Brain (organoid and tissue), 16 donors: ENCODE measurements at places on chromosomes 7 and 10.

DNA sequence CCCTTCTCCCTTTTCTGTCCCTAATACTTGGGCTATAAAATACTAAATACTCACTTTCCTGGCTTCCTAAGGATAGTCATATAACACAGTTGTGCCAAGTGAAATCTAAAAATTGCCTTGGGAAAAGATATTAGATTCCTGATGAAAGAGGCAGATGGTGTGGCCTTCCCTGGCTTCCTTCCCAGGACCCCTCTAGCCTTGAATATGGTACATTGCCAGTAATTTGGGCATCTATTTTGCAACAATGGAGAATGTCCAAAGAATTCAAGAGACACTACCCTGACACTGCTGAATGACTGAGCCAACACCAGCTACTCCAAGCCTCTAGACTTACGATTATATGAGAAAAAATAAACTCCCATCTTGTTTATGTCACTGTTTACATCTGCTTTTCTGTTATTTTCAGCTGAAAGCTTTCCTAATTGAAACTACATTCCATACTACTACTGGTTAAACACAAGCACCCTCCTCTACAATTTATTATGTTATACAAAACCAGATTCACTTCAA, 17.9 kb downstream of the COPG2 start:
- DNase-seq = peak; percentile 31

DNA sequence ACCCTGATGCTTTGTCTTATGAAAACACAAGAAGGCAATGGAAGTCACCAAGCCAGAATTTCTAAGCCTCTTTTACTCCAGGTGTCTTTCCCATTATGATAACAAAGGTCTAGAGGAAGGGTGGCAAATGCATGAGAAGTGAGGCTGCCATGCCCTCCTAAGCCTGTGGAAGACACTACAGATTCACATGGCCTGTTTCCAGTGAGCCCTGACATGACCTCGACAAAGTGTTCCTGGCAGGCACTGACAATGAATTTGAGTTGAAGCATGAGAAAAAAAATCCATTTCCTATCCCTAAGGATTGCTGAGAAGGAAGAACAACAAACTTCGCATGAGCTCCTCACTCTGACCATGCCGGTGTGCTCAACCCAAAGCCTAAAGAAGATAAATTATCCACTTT, 268.0 kb downstream of the HTR7 start:
- DNase-seq = no peak

DNA sequence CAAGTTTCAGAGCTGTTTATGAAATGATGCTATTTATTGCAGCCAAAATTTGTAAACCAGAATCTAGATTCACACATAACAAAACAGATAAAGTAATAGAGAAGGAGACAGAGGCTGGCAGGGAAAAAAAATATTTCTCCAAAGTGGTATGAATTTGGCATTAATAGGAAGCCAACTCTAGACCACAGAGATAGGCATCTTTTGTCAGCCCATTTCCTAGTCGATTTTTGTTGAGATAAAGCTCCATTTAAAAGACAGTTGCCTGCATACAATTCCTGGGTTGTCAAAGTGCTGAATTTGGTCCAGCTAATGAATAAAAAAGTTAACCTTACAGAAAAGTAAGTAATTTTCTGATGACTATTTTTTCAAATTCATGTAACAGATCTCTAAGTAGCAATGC, 219.3 kb downstream of the ELMO1 start:
- no peak for DNase-seq

- DNase-seq = no peak
These were observed 73.7 kb downstream of the ARL4A start for GRCh38 chr7:12761111-12761510.

- peak; percentile 83 for DNase-seq
These were observed at the start of gene DYNC1I1 for GRCh38 chr7:95772298-95772770. TSS of gene DYNC1I1 (plus strand) at chr7:95772554. CDS start at chr7:95804730, 32,176 bp downstream.

DNA sequence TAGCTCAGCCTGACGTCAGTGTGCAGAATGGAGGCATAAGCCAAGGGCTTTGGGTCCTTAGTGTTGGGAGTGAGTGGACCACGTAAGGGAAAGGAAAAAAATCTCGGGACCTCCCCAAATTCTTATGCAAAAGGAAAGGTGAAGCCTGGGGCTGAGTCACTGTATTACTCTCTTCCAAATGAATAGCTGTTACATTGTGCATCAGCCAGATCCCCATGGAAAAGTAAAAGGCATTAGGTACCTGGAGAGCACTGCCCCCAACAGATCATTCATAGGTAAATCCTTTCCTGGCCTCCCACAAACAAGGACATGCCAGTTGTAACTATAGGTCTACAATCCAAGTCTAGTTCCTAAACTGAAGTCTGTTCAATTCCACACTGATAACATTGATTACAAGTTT, 170.5 kb downstream of the C1GALT1 start:
- DNase-seq = no peak

DNA sequence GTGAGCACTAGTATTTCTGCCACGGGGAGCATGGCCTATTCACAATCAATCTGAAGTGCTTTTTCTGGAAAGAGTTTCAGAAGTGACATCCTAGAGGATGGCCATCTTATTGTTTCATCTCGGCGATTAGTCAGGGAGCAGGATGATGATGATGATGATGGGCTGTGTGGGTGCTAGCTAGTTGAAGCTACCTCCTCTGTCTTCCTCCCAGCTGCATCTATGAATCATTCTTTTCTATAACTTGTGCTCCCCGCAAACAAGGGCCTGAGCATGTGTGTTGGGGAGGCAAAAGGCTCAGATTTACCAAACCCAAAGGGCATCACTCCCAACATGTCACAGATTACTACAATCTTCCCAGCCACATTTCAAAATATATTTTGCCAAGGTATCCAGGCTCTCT, 118.7 kb upstream of the LAMB4 start:
- no peak for DNase-seq

DNA sequence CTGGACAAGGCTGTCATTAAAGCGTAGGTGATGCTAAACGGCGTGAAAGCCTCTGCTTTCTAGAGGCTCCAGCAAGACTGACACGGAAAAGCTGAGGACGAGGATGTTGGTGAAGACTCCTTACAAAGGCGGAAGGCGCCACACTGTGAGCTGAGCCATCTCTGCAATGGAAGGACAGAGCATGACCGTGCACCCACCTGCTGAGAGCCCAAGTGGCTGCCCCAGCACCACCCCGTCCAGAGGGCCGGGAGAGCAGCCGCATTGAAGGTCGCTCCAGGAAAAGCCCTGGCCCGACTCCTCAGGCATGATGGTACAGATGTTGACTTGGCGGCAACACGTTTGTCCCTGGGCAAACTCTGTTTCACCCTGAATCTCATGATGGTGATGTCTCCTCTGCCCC, 492.7 kb downstream of the DNAJB6 start:
- no peak for DNase-seq

GRCh38 chr10:61337741-61338140, 115.4 kb downstream of the TMEM26 start:
- DNase-seq = no peak

DNA sequence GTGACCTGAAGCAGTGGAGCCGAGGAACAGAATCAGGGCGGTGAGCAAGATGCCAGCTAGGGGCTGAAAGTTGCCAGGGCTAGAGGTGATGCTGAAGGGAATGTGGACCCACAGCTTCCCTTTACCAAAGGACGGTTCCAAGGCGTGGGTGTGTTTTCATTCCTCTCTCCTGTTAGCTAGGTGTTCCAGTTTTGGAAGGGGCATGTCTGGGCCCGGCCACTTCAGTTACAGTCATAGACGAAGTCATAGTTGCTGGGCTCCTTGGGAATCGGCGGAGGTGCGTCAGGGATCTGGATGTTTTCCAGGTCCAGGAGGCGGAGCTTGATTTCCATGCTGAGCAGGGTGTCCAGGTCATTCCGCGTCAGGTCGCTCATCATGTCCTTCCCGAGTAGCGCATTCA, 131.0 kb upstream of the AOAH start:
- DNase-seq = no peak

- no peak for DNase-seq
These were observed 121.0 kb upstream of the LANCL2 start for GRCh38 chr7:55244006-55244745.

DNA sequence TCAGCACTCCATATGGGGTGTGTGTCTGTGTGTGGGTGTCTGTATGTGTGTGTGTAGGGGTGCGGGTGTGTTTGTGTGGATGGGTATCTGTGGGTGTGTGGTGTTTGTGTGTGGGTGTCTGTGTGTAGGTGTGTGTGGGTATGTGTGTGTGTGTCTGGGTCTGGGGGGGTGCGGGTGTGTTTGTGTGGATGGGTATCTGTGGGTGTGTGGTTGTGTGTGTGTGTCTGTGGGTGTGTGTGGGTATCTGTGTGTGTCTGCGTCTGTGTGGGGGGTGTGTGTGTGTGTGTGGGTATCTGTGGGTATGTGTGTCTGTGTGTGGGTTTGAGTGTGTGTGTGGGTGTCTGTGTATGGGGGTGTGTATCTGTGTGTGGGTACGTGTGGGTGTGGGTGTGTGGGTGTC, 148.7 kb downstream of the RGS10 start:
- DNase-seq = no peak

GRCh38 chr7:78080241-78080640, 281.7 kb downstream of the PHTF2 start:
- no peak for DNase-seq

- no peak for DNase-seq
These were observed 131.3 kb downstream of the ALOX5 start for GRCh38 chr10:45505311-45505710.

DNA sequence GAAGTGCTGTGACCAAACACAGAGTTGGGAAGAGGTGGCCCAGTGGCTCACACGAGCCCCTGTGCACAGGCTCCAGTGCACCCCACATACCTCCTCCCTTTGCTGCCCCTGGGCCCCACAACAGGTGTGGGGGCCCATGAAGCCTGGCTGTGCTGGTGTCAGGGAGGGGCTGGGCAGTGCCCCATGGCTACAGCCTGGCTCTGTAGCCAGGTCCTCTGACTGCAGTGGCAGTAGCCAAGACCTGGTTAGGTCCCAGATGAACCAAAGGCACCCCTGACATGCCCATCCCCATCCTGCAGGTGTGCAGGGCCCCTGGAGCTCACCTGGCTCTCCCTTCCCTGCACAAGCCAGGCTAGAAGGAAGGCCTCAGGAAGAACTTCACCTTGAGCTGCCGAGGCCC, 176.3 kb downstream of the GRID1 start:
- no peak for DNase-seq

DNA sequence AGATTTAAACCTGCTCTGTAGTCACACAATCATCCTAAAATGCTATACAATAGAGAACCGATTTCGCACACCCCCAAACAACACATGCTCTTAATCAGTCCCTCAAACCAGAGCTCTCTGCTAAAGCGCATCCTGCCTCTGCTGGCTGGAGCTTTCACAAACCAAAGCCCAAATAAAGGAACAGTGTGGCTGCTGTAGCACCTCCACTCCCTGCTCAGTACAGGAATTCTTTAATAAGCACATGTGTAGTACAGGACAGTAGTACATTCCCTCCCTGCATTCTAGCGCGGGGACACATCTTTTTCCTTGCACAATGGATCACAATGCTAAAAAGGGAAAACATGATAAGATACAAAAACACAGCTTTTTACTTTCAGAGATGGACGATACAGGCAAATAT, 684.6 kb downstream of the MAGI2 start:
- DNase-seq = peak; percentile 87

DNA sequence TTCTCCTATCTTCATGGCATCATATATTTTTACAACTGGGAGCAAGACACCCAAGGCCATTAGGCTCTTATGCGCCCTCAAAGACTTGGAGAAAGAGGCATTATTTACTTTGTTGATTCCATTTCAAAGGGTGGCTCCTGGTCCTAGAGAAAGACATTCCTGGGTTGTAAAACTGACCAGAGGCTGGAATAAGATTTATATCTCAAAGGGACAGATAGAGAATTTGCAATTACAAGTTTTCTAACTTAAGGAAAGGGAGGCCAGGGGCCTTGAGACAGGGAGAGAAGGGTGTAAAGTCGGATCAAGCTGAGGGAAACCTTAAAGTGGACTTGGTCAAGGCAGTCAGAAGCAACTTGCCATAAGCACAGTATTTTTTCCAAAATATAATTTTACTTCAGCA, 1086.0 kb downstream of the SORCS3 start:
- no peak for DNase-seq

DNA sequence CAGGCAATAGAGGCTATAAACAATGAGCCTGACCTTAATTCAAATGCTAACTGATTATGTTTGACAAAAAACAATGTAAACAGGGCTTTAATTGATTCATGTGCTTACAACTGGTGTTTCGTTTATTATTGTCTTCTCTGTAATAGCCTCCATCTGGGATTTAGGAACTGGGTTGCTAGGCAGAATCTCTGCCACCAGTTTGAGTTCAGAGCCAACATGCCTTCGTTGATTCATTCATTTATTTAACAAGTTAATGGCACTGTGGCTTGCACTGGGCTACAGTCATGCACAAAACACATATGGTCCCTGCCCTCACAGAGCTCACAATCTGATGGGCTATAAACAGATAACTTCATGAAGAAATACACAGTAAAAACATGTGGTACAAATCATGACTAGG, 19.6 kb upstream of the CDHR3 start:
- no peak for DNase-seq

DNA sequence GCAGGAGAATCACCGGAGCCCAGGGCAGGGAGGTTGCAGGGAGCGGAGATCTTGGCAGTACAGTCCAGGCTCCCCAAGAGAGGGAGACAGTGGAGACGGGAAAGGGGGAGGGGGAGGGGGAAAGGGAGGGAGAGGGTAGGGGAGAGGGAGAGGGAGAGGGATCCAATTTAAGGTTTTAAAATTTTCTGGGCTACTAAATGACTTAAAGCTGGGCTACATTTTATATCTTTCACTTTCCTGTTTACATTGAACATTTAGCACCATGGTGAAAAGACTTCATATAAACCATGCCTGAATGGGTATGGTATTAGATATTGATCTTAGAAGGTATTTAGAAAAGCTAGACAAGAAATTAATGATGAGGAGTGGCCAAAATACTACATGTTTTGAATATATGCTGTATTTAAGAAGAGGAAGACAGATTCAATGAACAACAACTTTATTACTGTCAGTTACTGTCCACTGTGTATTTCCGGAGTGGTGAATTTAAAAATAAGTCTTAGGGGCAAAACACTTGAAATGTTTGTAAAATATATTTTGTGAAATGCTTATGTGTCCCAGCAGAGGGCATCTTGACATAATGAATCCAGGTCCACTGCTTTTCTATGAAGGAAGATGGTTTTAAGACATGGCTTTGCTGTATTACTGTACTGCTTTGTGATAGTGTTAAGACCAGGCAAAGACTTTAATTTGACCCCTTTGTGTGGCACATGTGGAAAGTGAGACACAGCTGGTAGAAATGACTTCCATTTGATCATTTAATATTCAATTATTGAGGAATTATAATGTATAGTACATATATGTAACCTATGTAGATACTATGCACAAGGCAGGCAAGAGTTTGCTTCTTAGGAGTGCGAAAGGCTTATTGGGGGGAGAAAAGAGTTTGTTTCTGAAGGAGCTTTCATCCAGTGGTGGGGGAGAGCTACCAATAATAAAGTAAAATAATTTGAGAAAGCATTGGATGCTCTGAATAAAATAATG, 52.8 kb downstream of the NRF1 start:
- peak; percentile 72 for DNase-seq
